ENCODE measurements at places on chromosomes 12 and 14.

DNA sequence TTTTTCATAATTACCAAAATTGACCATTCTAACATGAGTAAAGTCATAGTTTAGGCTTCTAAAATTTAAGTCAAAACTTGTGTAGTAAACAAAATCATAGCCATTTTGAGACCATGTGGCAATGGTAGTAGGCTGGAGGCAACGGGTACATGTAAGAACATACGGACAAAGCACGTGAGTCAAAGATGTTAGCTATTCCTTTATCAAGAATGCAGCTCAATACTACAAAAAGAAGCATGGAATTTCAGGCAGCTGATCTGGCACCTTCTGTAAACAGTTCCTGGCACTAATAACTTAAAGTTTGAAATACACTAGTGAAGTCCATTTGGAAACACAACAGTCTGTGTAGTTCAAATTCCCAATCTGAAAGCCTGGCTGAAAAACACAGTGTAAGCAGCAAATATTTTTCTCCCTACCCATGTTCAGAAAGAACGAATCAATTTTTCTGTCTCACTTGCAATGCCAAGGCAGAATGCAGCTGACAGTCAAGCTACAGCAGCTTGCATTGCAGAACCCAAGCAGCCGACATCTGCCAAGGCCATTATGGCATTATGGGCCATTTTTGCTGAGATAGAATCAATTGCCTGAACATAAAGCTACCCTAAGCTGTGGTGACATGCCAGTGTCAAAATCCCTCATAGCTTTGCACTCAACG is 29.3 kb downstream of the MYF5 start:
- no peak for DNase-seq

DNA sequence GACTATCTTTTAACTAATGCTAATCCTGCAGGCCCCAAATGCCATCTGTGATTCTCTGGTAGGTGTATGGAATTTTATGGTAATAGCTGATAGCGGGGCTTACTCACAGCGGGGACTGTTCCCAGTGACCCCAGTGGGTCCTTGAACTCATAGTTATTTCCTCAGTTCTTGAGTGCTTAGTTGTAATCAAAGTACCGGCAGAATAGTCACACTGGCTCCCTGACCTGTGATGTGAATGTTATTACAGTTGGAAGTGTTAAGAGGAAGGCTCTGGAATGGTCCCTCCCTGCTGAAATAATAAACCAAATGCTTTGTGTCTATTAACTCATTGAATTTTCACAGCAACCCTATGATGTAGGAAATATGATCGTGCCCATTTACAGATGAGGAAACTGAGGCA is 78.3 kb downstream of the NDUFA12 start:
- no peak for DNase-seq

GRCh38 chr14:22973217-22974032 is 8.9 kb downstream of the AJUBA start:
- DNase-seq, result no peak

DNA sequence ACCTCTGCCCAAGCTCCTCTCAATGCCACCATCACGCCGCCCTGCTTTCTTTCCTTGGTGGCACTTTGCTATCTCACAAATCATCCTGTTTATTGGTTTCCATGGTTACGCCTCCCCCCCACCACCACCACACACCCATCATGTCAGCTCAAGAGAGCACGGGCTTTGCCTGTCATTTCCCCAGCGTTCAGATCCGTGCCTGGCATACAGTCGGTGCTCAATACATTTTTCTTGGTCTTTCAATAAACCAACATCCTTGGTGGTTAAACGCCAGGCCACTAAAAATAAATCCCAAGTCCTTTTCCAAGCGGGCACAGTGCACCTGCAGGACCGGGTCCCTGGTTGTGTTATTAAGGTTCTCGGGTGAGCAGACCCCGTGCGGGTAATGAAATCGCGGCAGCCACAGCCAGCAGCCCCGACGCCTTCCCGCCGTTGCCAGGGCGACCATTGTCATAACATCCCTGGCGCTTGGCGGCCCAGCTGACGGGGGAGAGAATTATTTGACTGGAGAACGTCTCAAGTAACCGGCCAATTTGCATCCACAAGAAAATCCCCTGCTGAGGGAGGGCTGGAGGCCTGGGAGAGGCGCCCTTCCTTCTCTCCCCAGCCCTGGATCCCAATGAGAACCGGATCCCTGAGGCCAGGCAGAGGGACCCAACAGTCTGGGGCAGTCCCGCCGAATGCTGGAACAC is 92.9 kb downstream of the KSR2 start:
- peak; percentile 33 for DNase-seq

GRCh38 chr12:126588586-126589249 is 1523.5 kb downstream of the AACS start:
- no peak for DNase-seq

- peak; percentile 86 for DNase-seq
Observed at GRCh38 chr12:389142-390096, at the start of gene KDM5A. TSS of gene KDM5A (minus strand) at chr12:389320. CDS start at chr12:389091, 229 bp downstream.

DNA sequence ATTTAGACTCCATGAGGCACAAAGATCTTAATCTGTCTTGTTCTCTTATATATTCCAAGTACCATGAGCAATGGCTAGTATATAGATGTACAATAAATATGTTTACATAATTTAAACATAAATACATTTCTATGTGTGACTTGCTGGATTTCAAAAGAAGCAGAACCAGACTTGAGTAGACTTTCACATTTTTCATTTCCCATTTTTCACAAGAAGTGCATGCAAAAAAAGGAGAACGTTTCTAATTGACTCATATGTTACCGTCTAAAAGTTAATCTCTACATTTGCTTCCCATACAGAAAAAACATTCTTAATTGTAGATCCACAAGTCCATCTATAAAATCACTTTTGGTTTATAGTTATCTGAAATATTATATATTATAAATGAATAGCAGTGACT is 256.5 kb upstream of the USP15 start:
- no peak for DNase-seq

GRCh38 chr12:115223322-115223721 is 539.3 kb upstream of the TBX3 start:
- no peak for DNase-seq

GRCh38 chr12:15731940-15732339 is 57.2 kb downstream of the EPS8 start:
- no peak for DNase-seq

GRCh38 chr12:92010368-92010767 is 135.3 kb downstream of the BTG1 start:
- DNase-seq, result no peak

DNA sequence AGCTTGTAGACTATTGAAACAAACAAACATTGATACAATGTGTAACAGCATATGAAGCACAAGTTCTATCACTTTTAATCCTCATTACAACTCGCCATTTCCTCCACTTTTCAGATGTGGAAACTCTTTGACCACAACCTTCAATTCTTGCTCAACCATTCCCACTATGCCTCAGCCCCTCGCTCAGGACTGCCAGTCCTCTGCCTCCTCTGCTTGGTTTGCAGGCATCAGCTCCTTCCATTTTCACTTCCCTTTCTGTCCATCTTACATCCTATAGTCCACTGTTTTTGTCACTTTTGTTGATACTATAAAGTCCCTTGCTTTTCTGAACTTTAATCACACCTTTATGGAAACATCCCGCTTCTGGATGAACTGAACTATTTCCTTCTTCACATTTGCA is 28.2 kb upstream of the CD27 start:
- no peak for DNase-seq

DNA sequence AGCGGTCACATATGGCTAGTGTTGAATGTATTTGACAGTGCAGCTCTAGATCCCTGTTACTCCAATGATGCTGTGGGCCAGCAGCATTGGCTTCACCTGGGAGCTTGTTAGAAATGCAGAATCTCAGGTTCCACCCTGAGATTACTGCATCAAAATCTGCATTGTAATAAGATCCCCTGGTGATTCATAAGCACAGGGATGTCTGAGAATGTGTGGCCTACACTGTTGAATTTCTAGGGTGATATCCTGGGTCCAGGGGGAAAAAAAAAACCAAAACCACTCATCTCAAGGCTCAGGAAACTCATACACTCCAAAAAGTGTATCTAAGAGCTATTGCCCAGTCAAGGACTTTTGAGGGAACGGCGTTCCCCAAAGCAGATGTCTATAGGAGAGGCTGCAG is 196.8 kb downstream of the PPM1H start:
- DNase-seq, result no peak

DNA sequence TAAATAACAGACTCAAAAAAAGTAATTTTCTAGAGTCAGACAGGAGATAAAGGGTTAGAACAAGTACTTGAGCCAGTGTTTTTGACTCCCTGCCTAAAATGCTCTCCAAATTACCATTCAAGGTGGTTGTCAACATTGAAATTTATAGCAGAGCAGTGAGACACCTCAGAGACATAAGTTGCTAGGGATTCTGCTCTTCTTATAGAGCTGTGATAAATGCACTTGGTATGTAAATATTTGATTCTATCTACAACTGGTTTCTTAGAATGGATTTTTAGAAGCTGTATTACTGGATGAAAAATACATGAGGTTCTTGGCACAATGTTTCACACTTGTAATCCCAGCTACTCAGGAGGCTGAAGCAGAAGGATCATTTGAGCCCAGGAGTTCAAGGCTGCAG is 83.9 kb upstream of the OSBPL8 start:
- DNase-seq, result no peak

DNA sequence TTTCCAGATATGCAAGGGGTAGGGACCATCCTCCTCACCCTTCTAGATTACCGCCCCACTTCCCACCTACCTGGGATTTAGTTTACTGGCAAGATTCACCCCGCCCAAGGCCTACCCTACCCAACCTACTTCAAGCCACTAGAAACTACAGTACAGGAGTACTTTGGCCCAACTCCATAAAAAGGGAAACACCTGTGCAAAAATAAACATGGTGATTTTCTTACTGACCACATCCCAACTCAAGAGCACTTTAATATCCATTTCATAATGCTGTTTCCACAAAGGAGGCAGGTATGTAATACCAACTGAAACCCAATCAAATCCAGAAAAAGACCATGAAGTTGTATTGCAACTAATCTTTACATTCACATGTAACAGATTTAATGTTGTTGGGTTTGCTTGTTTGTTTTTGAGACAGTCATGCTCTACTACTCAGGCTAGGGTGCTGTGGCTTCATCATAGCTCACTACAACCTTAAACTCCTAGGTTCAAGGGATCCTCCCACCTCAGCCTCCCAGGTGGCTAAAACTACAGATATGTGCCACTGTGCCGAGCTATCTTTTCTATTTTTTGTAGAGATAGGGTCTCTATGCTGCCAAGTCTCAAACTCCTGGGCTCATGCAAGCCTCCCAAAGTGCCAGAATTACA is 41.7 kb upstream of the RAP1B start:
- no peak for DNase-seq

- no peak for DNase-seq
Observed at GRCh38 chr12:54373649-54374561, 9.6 kb upstream of the GPR84 start.

- DNase-seq, result no peak
Observed at GRCh38 chr14:69763761-69764510, 3.0 kb upstream of the SRSF5 start.

DNA sequence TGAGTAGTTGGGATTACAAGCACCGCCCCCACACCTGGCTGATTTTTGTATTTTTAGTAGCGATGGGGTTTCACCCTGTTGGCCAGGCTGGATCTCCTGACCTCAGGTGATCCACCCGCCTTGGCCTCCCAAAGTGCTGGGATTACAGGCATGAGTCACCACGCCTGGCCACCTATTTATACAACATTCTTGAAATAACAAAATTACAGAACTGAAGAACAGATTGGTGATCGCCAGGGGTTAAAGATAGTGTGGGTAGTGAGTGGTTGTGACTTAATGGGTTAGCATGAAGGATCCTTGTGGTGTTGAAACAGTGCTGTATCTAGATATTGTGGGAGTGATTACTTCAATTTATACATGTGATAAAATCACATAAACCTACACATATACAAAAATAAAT is 7.4 kb downstream of the GLIPR1L1 start:
- DNase-seq, result no peak

All from posterior cingulate gyrus (tissue), 11 donors.